NCI-H1092 treated with DMSO at 0.1 percent for 48 hours (cell line): ENCODE measurements at places on chromosomes 6 and 20.
A peak's percentile ranks its signal among the peaks of the same experiment; 100 is the strongest.

GRCh38 chr6:108588586-108588985, 27.9 kb downstream of the FOXO3 start:
- DNase-seq = no peak

GRCh38 chr6:10312445-10312844, 102.4 kb downstream of the TFAP2A start:
- DNase-seq = no peak

DNA sequence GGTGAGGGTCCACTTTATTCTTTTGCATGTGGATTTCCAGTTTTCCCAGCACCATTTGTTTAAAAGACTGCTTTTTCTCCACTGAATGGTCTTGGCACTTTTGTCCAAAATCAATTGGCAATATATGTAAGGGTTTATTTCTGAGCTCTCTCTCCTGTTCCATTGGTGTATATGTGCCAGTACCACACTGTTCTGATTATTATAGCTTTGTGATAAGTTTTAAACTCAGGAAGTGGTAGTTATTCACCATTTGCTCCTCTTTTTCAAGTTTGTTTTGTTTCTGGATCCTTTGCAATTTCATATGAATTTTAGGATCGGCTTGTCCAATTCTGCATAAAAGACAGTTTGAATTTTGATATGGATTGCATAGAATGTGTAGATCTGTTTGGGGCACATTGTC, 4.4 kb downstream of the ZGPAT start:
- DNase-seq = no peak

GRCh38 chr6:2353412-2354137, 108.2 kb upstream of the GMDS start:
- peak; percentile 6 for DNase-seq

- no peak for DNase-seq
Observed at GRCh38 chr6:104603108-104603745, 256.5 kb downstream of the HACE1 start.

DNA sequence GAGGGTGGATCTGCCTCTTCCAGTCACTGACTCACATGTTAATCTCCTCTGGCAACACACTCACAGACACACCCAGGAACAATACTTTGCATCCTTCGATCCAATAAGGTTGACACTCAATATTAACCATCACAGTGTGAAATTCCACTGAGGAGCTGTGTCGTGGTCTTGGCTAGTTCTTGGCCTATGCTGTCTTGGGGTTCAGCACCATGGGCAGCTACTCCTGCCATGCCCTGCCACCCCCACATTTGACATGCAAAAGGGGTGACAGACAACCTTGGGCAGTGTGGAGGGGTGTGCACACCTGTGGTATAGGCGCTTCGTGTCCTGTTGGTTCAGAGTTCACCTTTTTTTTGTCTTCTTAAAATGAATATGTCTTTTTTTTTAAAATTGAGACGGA, 25.8 kb downstream of the ANKRD6 start:
- DNase-seq = no peak

GRCh38 chr6:136718476-136718875, 73.8 kb downstream of the MAP3K5 start:
- DNase-seq = no peak

DNA sequence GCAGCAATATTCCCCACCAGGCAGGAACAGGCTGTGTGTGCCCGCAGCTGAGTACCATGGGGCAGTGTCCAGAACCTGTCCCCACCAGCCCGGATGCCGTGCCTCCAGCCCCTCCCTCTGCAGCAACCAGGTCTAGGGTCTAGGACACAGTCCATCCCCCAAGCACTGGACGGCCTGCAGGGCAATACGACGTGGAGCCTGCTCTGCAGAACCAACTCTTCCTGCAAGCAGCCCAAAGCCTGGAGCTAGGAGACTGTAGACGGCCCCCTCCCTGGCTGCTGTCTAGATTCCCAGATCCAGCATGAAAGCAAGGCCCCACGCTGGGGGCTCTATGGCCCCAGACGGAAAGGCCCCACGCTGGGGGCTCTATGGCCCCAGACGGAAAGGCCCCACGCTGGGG, 128.2 kb upstream of the AFDN start:
- no peak for DNase-seq

DNA sequence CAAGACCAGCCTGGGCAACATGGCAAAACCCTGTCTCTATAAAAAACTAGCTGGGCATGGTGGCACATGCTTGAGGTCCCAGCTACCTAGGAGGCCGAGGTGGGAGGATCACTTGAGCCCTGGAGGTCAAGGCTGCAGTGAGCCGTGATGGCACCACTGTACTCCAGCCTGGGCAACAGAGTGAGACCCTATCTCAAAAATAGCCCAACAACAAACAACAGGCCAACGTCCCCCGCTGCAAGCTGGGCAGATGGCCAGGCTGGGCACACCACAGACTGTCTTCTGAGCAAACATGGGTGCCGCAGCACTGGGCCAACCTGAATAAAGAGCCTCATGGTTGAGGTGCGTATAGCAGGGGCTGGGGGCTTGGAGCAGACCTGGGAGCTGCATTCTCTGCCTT, 46.6 kb upstream of the SRF start:
- DNase-seq = peak; percentile 40

DNA sequence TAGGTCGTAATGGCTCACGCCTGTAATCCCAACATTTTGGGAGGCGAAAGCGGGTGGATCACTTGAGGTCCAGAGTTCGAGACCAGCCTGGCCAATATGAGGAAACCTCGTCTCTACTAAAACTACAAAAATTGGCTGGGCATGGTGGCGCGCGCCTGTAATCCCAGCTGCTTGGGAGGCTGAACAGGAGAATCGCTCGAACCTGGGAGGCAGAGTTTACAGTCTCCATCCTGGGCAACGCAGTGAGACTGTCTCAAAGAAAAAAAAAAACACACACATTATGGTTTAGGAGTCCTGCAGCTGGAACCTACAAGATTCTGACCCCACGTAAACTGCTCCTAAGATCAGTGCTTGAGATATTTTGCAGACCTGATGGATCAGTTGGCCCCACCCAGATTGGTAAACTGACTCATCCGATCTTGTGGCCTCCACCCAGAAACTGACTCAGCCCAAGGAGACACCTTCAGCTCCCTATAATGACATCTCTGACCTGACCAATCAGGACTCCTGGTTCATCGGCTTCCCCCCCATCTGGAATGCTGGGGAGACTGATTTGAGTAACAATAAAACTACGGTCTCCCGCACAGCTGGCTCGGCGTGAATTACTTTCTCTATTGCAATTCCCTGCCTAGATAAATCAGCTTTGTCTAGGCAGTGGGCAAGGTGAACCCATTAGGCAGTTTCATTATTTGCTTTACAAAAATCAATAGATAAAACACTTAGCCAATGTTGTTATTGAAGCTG, 96.2 kb upstream of the BTN3A2 start:
- peak; percentile 9 for DNase-seq

DNA sequence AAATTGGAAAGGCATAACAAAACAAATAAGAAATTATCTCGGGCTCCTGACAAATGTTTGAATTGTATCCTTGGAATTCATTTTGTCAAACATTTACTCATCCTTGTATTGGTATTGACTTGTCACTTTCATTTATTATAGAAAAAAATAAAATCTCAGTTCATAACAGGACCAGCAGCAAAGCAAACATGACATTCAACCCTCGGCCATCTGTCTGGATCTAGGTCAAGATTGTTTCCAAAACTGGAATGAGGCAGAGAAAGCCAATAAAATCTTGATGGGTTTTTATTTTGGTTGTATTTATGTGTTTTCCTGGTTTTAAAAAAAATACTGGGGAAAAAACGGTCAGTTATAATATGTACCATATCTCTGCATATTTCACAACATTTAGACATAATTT, 42.9 kb upstream of the FABP7 start:
- DNase-seq = peak; percentile 36

- DNase-seq = no peak
Observed at GRCh38 chr20:4814696-4815252, 93.1 kb downstream of the PRND start.

GRCh38 chr6:56794421-56794820, 151.7 kb upstream of the DST start:
- DNase-seq = no peak

- no peak for DNase-seq
Observed at GRCh38 chr6:156351346-156351966, 425.7 kb upstream of the ARID1B start.

GRCh38 chr20:32433311-32434021, 75.3 kb downstream of the ASXL1 start:
- DNase-seq = no peak

- no peak for DNase-seq
Observed at GRCh38 chr6:95244751-95245150, 332.6 kb upstream of the MANEA start.

DNA sequence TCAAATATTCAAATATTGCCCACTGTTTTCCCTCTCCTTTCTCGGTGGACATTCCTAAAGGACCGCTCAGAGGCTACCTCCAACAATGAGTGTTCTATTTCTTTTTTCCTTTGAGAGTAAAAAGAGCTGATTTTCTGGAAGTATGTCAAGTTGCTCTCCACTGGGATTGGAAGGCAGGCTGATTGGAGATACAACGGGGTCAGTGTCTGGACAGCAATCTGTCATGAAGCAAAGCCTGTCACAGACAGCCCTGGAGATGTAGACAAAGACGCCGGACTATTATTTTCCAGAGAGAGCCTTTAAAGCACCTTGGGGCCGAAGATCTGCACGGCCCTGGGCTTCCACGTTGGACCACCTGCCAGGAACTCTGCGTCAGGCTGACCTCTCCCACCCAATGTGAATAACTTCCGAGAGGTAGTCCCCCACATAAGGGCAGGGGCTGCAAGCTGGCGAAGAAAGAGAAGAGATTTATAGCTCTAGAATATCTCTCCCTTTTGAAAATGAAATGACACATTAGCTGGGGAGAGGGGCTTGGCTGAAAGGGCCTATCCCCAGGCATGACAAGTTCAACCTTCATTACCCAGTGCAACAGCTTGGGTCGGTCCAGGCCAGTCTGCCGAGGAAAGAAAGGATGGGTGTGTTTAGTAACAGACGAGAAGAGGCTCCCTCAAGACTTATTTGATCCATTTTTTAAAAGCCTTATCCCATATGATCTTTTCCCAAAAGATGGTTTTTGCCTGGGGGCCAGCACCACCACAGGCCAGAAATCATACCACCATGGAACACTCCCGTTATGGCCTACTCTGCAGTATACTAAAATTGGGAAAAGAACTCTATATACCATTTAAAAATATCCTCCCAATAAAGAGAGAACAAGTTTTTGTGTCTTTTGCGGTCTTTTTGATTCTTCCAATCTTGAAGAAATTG, 131.1 kb downstream of the OLIG3 start:
- no peak for DNase-seq

DNA sequence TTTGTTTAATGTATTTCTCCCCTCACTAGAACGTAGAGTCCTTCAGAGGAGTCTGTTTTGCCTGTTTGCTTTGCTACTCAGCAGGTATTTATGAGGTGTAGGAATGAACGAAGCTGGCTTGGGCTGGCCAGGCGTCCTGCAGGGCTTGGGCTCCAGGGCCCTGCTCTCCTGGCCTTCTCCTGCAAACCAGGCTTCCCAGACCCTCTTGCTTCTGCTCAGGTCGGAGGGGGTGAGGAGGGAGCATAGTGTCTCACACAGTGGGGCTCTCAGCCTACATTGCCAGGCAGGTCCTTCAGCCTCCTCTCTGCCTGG, 24.6 kb upstream of the MLN start:
- DNase-seq = no peak

- DNase-seq = no peak
Observed at GRCh38 chr6:33949111-33949510, 145.3 kb upstream of the MLN start.

GRCh38 chr6:159981071-159981402, 12.2 kb downstream of the IGF2R start:
- no peak for DNase-seq

GRCh38 chr6:138972226-138972665, 15.8 kb downstream of the REPS1 start:
- DNase-seq = no peak

DNA sequence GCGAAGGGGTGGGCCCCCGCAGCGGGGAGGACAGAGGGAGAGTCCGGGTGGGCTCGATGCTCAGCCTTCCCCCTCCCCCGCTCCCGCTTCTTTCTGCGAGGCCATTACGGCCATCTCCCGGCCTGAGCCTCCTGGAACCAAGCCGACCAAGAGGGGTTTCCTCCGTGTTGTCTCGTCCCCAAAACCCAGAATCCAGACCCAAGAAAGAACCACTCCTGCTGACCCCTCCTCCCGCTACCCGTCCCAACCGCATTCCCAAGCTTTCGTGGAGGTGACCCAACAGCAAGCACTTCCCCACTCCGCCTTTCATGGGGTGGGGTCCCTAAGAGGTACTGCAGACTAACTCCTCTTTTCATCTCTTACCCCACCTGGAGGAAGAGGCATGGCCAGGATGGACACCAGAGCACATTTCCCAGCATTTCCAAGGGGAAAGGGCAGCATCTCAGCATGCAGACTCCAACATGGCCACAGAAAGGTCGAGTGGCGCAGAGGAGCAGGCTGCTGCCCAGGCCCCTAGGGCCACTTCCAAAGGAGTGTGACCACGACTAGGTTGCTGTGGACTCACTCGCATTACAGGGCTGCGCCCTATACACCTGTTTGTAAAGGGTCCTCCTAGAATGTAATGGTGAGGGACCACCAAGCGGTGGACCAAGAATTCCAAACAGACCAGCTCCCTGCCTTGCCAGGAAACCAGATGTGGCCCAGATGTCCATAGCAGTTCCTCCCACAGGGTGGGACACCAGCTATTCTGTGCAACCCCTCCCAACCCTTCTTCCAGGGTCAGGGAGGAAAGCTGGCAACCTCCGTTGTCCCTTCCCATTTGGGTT, 53.4 kb downstream of the MRPL14 start:
- DNase-seq = no peak

GRCh38 chr6:156781861-156782631, 4.9 kb downstream of the ARID1B start:
- no peak for DNase-seq

DNA sequence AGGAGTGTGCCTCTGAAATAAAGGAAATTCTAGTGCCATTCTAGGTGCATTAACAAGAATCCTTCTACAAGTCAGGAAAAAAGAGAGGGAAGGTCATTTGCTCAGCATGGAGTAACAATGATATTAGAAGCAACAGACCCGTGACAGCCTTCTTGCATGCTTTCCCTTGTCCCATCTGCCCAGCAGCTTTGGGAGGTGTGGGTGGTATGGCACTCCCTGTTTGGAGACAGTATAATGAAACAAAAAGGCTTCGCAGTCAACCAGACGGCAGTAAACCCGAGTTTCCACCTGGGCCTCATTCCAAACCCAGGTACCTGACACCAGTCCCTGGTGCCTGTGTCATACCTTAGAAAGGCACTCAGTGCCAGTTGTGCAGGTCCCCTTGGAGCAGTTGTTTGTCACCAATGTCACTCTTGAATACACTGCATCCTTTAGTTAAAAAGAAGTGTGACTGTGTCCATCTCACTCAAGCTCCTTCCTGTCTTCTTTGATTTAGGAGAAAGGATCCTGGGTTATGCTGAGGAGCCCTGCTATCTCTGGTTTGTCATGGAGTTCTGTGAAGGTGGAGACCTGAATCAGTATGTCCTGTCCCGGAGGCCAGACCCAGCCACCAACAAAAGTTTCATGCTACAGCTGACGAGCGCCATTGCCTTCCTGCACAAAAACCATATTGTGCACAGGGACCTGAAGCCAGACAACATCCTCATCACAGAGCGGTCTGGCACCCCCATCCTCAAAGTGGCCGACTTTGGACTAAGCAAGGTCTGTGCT, 14.7 kb downstream of the STK35 start:
- DNase-seq = no peak
